ENCODE measurements at places on chromosomes 4 and X.
A peak's percentile ranks its signal among the peaks of the same experiment; 100 is the strongest.

- H3K27me3 ChIP-seq = no peaks in the 10 kb centered on the region
- H3K4me1 ChIP-seq = no peaks in the 10 kb centered on the region
- H3K27ac ChIP-seq = no peak overlapping the region
- H3K36me3 ChIP-seq = no peaks in the 10 kb centered on the region
- no peak for DNase-seq
- no peak overlapping the region for H3K4me3 ChIP-seq
These were observed 14.3 kb upstream of the GABRB1 start for GRCh38 chr4:47017081-47017480.

GRCh38 chr4:112189754-112190153, 41.8 kb upstream of the AP1AR start:
- H3K27ac ChIP-seq = no peak overlapping the region
- H3K27me3 ChIP-seq = no peaks in the 10 kb centered on the region
- no peak overlapping the region for H3K4me3 ChIP-seq
- H3K4me1 ChIP-seq = no peaks in the 10 kb centered on the region
- no peaks in the 10 kb centered on the region for H3K36me3 ChIP-seq

DNA sequence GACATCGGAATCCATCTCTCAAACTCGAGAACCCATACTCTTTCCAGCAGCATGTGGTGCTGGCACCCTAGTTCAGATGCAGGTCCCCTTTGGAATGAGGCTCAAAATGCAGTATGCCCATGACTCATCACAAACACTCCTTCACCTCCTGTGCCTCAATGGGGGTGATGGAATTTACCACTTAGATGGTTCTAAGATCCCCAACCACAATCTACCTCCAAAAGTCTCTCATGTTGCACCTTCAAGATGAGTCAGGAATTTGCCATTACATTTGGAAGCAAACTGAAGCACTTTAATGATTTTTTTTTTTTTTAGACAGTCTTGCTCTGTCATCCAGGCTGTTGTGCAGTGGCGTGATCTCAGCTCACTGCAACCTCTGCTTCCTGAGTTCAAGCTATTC, 8.5 kb upstream of the MID1 start:
- H3K4me1 ChIP-seq = no peaks in the 10 kb centered on the region
- no peaks in the 10 kb centered on the region for H3K27me3 ChIP-seq
- DNase-seq = no peak
- H3K36me3 ChIP-seq = no peaks in the 10 kb centered on the region

GRCh38 chr4:70704215-70704930, 16.0 kb downstream of the UTP3 start:
- peak overlapping the region; percentile 81 for H3K4me3 ChIP-seq
- no peaks in the 10 kb centered on the region for H3K36me3 ChIP-seq
- H3K27me3 ChIP-seq = no peaks in the 10 kb centered on the region
- H3K4me1 ChIP-seq = peaks cover 22% of the 10 kb centered on the region
- no peak for DNase-seq
- peak overlapping the region; percentile 92 for H3K27ac ChIP-seq

DNA sequence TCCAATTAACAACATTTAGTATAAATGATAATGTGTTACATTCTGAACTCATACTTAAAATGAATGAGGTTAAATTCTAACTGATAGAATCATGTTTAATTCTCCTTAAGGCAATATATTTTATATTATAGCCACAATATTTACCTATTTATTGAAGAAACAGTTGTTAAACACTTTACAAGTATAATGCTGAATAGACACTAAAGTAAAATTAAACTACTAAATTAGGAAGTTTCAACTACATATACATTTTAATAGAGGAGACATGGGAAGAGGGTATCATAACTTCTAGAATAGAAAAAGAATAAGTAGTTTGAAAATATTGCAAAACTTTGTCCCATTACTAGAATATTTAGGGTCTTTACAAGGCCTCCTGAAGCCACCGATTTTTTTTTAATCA, 36.2 kb upstream of the GRIA2 start:
- DNase-seq = no peak
- no peak overlapping the region for H3K27ac ChIP-seq
- no peak overlapping the region for H3K4me3 ChIP-seq
- H3K4me1 ChIP-seq = no peaks in the 10 kb centered on the region

DNA sequence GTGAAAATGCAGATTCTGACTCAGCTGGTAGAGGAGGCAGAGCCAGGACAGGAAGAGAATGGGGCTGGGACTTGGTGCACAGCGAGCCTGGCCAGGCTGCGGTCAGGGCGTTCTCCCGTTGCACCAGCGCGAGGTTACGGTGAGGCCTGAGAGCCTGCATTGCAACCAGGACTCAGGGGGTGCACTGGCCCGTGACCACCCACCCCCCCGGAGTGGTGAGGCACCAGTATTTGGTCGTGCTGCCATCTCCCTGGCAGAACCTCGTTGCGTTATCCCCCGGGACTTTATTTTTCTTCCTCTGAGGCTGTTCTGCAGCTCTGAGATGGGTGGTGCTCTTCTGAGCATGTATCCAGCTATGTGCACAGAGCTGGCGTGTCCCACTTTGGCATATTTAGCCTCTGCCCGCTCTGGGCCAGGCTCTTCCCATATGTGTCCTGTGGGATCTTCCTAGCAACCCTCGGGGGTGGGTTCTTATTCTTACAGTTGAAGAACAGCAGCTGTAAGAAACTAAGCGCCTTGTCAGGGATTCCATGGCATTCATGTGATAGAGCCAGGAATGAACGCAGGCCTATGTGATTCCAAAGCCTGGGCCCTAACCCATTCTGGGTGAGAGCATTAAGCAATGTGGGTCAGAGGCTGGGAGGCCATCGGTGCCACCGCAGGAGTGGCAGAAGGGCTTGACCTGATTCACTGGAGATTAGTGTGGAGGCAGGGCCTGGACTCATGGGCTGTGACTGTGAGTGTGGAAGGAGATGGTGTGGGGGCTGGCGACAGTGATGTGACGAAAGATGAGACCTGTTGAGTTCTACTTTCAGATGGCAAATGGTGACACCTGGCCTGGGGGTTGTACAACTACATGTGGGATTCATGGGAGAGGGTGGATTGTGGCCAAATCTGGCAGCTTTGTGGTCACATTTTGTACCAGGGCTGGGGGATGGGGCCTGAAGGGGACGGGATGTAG, 3.1 kb downstream of the TADA2B start:
- no peak overlapping the region for H3K4me3 ChIP-seq
- peaks cover 72% of the 10 kb centered on the region for H3K4me1 ChIP-seq
- H3K27me3 ChIP-seq = no peaks in the 10 kb centered on the region
- no peak for DNase-seq

DNA sequence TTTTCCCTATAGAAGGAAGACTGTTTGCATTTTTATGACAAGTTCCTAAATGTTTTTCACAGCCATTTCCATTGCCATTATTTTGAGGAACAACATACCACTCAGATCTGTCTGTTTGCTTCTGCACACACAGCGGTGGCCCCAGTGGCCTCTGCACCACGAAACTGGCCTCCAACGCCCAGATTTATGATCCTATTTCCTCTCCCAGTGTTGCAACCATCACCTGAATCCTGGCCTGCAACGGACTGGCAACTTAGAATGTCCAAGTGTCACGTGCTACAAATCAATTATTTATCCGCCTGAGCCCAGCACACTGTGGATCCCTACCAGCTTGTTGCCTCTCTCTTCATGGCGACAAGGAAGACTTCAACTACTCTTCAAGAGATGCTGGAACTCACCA, 9.2 kb downstream of the RAI2 start:
- H3K27ac ChIP-seq = peak overlapping the region; percentile 28
- H3K4me3 ChIP-seq = no peak overlapping the region
- H3K4me1 ChIP-seq = peaks cover 19% of the 10 kb centered on the region
- DNase-seq = no peak
- no peaks in the 10 kb centered on the region for H3K27me3 ChIP-seq

GRCh38 chr4:183722731-183723560, 63.9 kb downstream of the TRAPPC11 start:
- no peaks in the 10 kb centered on the region for H3K36me3 ChIP-seq
- H3K4me1 ChIP-seq = peaks cover 9% of the 10 kb centered on the region
- DNase-seq = no peak
- H3K27me3 ChIP-seq = no peaks in the 10 kb centered on the region
- H3K4me3 ChIP-seq = peak overlapping the region; percentile 45

DNA sequence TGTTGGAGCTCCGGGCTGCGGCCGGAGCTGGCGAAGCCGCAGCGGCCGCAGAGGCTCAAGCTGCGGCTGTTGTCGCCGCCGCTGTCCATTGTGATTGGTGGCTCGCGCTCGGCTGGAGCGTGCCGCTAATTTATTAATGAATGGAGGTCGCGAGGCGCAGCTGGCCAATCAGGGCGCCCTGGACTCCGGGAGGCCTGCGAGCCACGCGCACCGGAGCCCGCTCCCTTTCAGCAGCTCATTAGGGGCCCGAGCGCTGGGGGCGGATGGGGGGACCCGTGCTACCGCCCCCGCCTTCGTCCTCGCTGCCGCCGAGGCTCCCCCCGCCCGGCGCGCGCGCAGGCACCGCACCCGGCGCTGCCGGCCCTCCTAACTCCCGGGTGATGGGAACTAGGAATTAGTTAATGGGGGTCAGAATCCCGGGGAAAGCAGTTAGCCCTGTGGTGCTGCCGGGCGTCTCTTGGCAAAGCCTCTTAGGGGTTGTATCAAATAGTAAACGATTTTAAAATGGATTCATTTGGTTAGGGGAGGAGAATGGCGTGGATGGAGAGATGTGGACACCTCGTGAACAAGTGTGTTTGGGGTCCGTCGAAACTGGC, 589 bp upstream of the NEUROG2 start:
- peaks cover 23% of the 10 kb centered on the region for H3K27me3 ChIP-seq
- no peaks in the 10 kb centered on the region for H3K36me3 ChIP-seq
- H3K27ac ChIP-seq = no peak overlapping the region
- peaks cover 30% of the 10 kb centered on the region for H3K4me1 ChIP-seq

DNA sequence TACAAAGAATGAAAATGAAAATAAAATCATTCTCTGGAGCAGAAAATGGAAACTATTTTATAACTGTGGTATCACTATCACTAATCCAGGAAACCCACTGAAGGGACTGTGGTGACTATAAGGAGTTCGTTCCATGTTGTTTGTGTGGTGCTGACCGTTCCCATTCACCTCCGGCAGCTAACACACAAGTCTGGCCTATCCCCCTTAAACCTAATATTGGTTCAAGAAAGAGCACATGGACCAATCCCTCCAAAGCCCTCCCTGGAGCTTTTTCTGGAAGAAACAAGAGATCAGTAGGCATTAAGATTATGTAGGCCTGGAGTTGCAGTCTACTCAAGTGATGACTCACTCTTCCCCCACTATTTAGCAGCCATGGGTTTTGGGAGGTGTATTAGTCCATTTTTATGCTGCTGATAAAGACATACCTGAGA, 25.9 kb upstream of the FAM241A start:
- no peak overlapping the region for H3K27ac ChIP-seq
- H3K4me3 ChIP-seq = no peak overlapping the region
- no peak for DNase-seq
- no peaks in the 10 kb centered on the region for H3K27me3 ChIP-seq
- H3K4me1 ChIP-seq = no peaks in the 10 kb centered on the region
- no peaks in the 10 kb centered on the region for H3K36me3 ChIP-seq

- no peak overlapping the region for H3K4me3 ChIP-seq
- H3K27me3 ChIP-seq = no peaks in the 10 kb centered on the region
- no peak for DNase-seq
- no peak overlapping the region for H3K27ac ChIP-seq
- H3K4me1 ChIP-seq = no peaks in the 10 kb centered on the region
These were observed 84.4 kb upstream of the ARMCX2 start for GRCh38 chrX:101744085-101744484.

- H3K36me3 ChIP-seq = no peaks in the 10 kb centered on the region
- no peaks in the 10 kb centered on the region for H3K27me3 ChIP-seq
- DNase-seq = no peak
- H3K27ac ChIP-seq = no peak overlapping the region
These were observed 133.3 kb upstream of the MBNL3 start for GRCh38 chrX:132622130-132622529.

GRCh38 chr4:176784816-176785215, 7.9 kb downstream of the VEGFC start:
- H3K4me3 ChIP-seq = no peak overlapping the region
- peaks cover 12% of the 10 kb centered on the region for H3K4me1 ChIP-seq
- no peak for DNase-seq
- no peaks in the 10 kb centered on the region for H3K27me3 ChIP-seq
- no peak overlapping the region for H3K27ac ChIP-seq

DNA sequence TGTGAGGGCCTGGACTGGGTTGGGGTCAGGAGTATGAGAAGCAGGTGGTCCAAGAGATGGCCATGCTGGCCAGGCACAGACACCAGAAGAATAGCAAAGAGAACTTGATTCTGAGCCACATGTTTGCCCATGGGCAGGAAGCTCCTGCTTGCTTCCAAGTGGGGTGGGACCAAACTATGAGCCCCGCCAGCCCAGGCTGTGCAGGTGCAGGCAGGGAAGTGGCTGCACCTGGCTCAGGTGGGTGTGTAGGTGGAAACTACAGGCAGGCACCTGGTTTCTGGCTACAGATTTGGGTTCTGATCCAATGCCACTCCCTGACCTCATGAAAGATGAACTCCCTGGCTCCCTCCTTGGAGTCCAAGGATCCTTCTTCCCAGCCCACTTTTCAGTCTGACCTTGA, 207.9 kb upstream of the KLF3 start:
- H3K36me3 ChIP-seq = no peaks in the 10 kb centered on the region
- H3K4me1 ChIP-seq = no peaks in the 10 kb centered on the region
- H3K27me3 ChIP-seq = no peaks in the 10 kb centered on the region
- no peak overlapping the region for H3K4me3 ChIP-seq

GRCh38 chr4:188466001-188466400, 326.8 kb downstream of the TRIML1 start:
- DNase-seq = no peak
- H3K36me3 ChIP-seq = no peaks in the 10 kb centered on the region
- H3K27me3 ChIP-seq = no peaks in the 10 kb centered on the region
- no peak overlapping the region for H3K27ac ChIP-seq

DNA sequence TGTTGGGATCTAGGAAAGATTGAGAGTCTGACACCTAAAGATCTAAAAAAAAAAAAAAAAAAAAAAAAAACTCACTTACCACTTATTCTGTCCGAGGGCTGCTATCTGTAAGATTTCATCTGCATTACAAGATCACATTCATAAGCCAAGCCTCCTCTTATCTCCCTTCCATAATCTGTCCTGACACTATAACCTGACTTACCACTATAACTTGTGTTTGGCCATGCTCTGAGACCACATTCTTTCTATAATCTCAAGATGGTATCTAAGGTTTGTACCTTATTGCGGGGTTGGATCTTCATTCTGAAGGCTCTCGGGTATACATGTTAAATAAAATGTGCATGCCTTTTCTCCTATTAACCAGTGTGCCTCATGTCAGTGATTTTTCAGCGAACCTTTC, 144.4 kb downstream of the MAGEB17 start:
- H3K4me3 ChIP-seq = no peak overlapping the region
- DNase-seq = no peak
- no peaks in the 10 kb centered on the region for H3K27me3 ChIP-seq
- no peaks in the 10 kb centered on the region for H3K36me3 ChIP-seq
- H3K4me1 ChIP-seq = no peaks in the 10 kb centered on the region

Data from vagina (tissue), 2 donors.